H7 (cell line): ENCODE measurements at places on chromosomes 5 and 9. TPM values are rescaled to one million over a fixed set of nuclear protein-coding genes. Genes with fewer than 3 reads are reported as not detected.
A peak's percentile ranks its signal among the peaks of the same experiment; 100 is the strongest.

CDX1 gene
- total RNA-seq: 0.62 TPM in 1 of 2 replicates, not detected in the other

SARDH gene
- 7.3 and 9.9 TPM in 2 replicates for total RNA-seq

C9orf153 gene
- not detected in 2 replicates for total RNA-seq

SLC4A9 gene
- total RNA-seq: 0.33 TPM in 1 of 2 replicates, not detected in the other

SHOC1 gene
- total RNA-seq: not detected in 2 replicates

MYMK gene
- total RNA-seq: not detected in 2 replicates

MFAP3 gene
- total RNA-seq: 25.9 and 27.3 TPM in 2 replicates

TMEM232 gene
- total RNA-seq: 0.67 and 1.0 TPM in 2 replicates

LHX6 gene
- total RNA-seq: 5.2 and 5.9 TPM in 2 replicates

ENTPD8 gene
- total RNA-seq: 0.55 and 0.76 TPM in 2 replicates

TMEM174 gene
- not detected in 2 replicates for total RNA-seq

CCNI2 gene
- 0.07 and 0.18 TPM in 2 replicates for total RNA-seq

AK8 gene
- total RNA-seq: 0.24 and 0.37 TPM in 2 replicates

GGTA1 gene
- total RNA-seq: not detected in 2 replicates

DNA sequence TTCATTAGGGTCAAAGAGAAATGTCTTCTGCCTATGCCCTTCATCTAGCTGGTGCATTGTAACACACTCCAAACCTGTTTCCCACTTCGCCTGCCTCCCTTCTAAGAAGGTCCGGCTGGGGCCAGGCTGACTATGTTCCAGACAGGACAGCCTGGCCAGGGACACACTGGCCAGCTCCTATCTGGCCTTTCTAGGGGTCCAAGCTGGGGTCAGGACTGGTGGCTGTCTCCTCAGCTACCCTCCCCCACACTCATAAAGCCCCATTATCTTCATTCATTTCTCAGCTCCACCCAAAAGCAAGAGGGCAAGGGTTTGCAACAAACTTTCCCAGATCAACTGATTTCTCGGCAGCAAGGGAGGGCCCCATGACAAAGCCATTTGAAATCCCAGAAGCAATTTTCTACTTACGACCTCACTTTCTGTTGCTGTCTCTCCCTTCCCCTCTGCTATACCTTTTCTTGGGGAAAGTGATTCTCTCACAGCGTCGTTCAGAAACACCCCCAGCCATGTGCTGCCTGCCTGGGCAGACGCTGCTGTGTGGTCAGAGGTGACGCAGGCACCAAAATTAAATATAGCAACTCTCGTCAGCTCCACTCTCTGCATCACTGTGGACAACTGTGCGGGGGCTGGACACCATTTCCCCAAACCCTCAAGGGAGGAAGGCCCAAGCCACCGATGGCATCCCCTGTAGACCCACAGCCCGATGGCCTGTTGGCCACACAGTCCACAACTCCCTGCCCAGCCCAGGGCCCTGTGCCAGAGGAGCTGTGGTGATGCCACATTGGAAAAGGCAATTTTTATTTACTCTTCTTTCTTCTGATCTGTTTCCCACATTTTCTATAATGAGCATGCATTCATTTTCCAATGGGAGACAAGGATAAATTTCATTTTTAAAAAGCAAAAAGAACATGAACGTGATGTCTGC lies 6.1 kb downstream of the IL13 start:
- DNase-seq: no peak

- DNase-seq: no peak
Measured at GRCh38 chr5:66821688-66822429, 225.7 kb downstream of the MAST4 start.

DNA sequence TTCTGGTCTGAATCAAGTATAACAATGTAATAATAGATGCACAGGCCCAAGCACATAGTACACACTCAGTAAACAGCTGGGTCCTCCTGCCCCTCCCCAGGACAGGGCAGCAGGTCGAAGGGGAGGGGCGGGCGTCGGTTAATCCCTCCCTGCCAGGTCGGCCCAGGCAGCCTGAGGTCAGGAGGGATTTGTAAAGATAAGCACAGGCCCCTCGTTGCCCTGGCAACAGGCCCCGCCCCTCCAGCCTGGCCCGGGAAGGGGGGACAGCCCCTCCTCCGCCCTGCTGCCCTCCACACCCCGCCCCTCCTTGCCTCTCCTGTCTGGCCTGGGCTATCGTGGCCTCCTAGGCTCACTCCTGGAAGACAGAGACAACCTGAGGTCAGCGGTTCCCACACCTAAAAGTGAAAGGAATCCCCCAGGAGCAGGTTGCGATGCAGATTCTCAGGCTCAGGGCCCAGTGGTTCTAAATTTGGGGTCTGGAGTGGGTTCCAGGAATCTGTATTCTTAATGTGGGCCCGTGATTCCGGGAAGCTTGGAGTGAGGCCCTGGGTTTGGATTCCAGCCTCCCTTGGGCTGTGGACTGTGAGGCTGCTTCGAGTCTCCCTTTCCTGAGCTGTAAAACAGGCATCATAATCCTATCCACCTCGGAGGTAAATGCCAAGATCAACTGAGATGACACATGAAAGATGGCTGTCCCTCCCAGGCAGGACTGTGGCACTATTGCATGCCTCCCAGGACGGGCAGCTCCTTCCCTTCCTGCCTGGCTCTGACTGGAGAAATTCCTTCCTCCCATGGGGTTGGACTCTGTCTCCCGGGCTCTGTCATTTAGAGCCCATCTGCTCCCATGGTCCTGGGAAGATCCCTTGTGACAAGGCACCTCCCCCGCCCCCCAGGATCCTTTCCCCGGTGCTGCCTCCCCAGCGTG lies 4.4 kb downstream of the CRB2 start:
- DNase-seq: peak; percentile 100

GRCh38 chr9:16571127-16571802 lies 299.2 kb downstream of the BNC2 start:
- no peak for DNase-seq

- no peak for DNase-seq
Measured at GRCh38 chr9:118761016-118761790, 608.0 kb downstream of the BRINP1 start.

- no peak for DNase-seq
Measured at GRCh38 chr9:23372703-23373102, 453.3 kb downstream of the ELAVL2 start.

DNA sequence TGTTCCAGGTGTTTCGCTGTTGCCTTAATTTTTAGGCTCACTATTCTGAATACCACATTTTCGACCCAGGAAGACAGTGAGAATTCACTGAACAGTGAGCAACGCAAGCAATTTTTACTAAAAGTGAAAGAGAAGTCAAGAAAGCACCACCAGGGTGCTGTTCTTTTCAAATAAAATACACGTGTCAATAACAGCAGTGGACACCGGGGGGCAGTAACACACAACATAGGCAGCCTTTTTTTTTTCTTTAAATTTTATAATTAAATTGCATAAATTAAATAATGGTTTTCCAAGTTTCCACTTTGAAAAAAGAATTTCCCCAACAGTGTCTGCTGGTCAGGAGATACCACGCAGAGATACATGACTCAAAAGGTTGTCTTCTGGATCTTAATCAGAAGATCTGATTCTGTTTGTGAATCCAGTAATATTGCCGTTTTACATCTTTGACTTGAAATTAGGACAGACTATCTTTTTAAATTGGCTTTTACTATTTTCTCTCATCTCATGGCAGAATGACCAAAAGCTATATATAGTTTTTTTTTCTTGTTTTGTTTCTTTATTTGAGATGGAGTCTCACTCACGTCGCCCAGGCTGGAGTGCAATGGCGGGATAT lies 47.1 kb upstream of the SH3GL2 start:
- DNase-seq: peak; percentile 51

- no peak for DNase-seq
Measured at GRCh38 chr9:81664638-81665222, 24.6 kb downstream of the TLE1 start.

- no peak for DNase-seq
Measured at GRCh38 chr9:8468045-8468637, 668.6 kb upstream of the DMAC1 start.

- DNase-seq: peak; percentile 7
Measured at GRCh38 chr5:156475182-156476157, 148.5 kb downstream of the SGCD start.

DNA sequence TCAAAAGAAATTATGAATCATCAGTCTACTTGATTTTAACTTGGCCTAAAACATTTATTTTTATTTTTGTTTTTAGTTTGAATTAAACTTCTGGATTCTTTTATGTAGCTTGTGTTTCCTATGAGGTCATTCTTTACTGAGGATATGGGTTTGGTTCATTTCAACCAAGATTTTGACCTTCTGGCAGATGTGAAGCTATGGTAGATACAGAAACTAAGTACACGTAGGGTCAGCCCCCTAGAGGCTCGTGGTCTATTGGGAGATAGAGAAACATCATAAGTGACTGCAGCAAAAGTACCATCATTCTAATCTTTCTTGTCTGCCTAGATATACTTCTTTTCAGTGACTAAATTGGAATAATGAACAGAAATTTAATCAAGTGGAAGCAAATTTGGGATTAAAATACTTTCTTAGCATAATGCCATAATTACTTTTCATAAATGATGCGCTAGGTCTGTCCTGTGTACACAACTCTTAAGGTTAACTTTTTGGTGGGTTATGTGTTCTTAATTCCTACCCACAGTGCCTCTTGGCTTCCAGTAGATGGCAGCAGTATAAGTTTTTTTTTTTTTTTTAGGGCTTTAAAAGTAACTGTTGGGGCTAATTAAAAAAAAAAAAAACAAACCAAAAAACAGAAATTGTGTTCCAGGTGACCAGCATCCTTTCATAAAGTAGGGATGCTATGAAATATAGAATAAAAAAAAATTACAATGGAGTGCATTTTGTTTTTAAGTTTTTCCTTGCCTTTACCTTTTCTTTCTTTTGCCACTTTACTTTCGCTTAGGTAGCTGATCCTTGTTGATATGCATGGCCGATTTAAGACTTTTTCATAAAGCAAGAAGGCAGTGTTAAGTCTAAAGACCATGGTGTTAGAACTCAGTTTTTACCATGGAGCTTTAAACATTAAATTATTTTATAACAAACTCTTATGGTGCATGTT lies 49.9 kb downstream of the LRRTM2 start:
- peak; percentile 40 for DNase-seq

- no peak for DNase-seq
Measured at GRCh38 chr5:62288118-62288517, 17.9 kb upstream of the KIF2A start.

GRCh38 chr9:120091206-120091605 lies 488.8 kb downstream of the CDK5RAP2 start:
- DNase-seq: no peak

DNA sequence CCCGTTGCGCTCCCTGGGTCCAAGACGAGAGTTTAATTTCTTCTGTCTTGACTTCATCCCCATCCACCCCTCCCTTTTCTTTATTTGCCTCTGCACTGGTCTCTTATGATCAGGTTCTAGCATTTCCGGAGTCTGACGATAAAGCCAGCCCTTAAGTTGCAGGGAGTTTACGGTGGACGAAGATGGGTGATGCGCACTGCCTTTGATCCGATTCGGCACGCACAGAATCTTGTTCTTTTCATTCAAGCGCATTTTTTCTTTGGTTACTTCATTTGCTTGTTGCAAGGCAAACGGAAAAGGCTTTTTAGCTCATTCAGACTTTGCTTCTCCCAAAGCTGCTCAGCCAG lies 488 bp upstream of the MCTP1 start:
- no peak for DNase-seq

DNA sequence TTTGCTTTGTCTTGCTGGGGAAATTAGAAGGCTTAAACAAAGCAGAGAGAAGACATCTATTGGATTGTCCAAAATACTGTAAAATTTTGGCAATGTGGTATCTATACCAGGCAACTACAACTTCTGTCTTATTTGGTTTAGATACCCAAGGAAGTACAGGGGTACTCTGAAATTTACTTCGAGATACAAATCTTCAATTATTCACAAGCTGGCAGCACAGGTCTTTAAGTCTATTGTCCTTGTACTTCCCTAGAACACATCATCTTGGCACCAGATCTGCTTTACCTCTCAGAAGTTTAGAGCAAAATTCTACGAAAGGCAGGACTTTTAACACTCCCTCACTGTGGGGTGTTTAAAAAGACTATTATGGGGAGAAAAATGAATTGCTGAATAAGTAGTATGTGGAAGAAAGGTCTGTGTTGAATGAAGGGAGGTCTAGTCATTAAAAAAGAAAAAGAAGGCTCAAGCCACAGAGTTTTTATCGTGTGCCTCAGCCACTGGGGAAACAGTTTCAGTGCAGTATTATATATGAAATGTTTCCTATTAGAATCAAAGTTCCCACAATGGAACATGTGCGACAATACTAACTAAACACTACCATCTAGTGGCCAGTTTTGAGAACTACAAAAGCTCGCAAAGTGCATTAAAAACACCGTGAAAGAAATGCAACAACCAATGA lies 93.7 kb downstream of the PDE4D start:
- DNase-seq: peak; percentile 30

GRCh38 chr5:148949841-148950470 lies 112.9 kb downstream of the SH3TC2 start:
- no peak for DNase-seq

GRCh38 chr9:32161720-32162119 lies 222.7 kb upstream of the ACO1 start:
- DNase-seq: no peak

- DNase-seq: no peak
Measured at GRCh38 chr9:5326187-5326586, 13.5 kb downstream of the RLN1 start.

GRCh38 chr9:107178293-107178692 lies 104.8 kb upstream of the RAD23B start:
- DNase-seq: no peak

DNA sequence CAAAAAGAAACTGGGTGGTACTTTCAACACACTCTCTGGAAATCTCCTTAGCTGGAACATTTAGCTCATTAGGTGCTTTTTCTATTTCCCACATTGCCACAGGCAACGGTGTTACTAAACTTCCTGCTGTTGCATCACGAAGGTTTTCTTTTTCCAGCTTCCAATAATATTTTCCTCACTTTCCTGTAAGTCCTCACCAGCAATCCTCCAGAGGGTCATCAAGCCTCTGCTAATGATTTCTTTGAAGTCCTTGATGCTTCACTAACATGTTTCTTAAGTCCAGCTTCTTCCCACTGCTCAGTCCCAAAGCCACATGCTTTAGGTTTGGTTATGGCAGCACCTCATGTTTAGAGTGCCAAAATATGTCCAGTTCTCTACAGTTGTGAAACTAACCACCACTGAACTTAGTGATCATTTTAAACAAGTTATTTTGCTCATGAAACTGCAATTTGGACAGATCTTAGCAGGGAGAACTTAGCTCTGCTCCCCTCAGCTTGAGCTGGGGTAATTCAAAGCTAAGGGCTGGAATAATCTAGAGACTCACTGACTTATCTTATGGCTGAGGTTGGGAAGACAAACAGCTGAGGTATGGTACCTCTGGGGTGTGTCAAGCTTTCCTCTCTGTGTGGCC lies 39.9 kb upstream of the RETREG1 start:
- no peak for DNase-seq

- peak; percentile 94 for DNase-seq
Measured at GRCh38 chr9:133553973-133554713, 19.6 kb downstream of the ADAMTSL2 start.
